Iris pigment epithelial cell (primary cell): ENCODE measurements at places on chromosomes 7 and 10.

DNA sequence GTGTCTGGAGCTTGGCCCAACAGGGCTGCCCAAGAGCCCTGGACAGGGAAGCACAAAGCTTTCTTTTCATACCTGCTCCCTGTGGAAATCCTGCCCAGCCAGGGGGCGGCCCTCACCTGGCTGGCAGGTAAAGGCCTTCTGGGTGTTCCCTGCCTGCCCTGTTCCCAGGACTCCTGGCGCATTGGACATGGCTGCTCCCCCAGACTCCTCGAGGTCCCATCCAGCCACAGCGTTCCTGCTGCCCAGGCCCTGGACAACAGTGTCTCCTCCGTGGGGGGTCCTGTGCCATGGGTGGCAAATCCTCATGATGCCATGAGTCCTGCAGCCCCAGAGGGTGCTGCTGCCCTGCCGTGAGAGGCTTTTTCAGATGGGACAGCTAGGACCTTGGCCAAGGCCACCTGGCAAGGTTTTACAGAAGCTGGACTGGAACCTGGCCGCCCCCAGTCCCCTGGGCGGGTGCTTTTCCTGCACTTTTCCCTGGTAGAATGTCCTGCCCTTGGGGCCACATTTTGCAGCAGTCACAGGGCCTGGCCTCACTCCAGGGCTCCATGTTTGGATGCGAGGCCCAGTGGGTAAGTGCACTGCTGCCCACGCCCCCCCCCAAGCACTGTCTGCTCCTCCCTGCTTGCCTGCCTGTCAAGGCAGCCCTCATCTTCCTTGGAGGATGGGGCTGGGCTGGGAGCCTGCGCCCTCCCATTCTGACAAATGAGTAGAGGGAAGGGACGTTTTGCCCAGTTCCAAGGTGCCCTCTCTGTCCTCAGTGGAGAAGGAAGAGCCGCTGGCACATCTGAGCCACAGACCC, 60.7 kb downstream of the LHPP start:
- no peak for DNase-seq

- DNase-seq = no peak
Measured at GRCh38 chr7:50155755-50156154, 62.7 kb upstream of the ZPBP start.

DNA sequence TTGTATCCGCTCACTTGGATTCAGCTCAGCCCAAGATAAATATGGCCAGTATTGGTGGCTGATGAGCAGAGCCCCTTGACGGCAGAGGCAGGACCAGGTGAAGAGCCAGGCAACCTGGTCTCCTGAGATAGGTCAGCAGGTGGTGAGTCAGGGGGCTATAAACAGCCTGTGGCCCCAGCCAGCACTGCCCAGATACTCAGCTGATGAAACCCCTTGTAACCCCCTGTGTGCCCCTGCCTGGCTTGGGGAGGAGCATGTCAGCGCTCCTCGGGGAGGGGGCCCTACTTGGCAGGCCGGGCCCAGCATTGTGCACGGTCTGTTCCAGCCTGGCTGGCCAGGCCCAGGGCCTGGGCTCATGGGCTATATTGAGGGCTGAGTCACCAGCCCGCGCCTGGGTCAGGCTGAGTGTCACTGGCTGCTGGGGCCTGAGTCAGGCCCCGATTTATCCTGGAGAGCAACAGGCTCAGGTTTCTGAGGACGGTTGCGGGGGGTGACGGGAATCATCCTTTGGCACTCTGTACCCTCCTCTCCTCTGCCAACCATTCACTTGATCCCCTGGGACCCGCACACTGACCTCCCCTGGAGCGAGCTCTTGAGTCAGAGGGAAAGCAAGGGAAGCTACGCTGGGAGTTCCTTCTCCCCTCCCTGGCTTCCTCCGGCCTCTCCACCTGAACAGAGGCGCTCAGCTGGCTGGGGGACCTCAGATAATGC, 2.8 kb upstream of the FLNC start:
- DNase-seq = peak; percentile 82

- DNase-seq = no peak
Measured at GRCh38 chr7:157610671-157611295, 274.0 kb downstream of the DNAJB6 start.

- DNase-seq = no peak
Measured at GRCh38 chr10:621513-621912, 68.0 kb downstream of the DIP2C start.

DNA sequence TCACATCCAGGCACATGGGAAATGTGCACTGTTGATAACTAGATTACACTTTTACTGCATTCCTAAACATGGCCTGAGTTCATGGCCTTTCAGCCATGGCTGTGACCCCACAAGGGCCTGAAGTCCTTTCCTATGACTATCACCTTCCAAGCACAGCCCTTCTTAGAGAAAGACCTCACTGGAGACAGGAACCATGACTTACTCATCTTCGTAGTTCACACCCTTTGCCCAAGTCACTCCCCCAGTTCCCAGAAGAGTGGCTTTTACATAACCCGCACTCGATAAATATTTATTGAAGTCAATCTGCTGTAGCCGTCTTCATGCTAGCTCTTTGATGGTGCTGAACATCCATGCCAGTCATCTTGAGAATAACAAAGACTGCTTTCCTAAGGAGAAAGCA, 632.5 kb upstream of the NRP1 start:
- no peak for DNase-seq

DNA sequence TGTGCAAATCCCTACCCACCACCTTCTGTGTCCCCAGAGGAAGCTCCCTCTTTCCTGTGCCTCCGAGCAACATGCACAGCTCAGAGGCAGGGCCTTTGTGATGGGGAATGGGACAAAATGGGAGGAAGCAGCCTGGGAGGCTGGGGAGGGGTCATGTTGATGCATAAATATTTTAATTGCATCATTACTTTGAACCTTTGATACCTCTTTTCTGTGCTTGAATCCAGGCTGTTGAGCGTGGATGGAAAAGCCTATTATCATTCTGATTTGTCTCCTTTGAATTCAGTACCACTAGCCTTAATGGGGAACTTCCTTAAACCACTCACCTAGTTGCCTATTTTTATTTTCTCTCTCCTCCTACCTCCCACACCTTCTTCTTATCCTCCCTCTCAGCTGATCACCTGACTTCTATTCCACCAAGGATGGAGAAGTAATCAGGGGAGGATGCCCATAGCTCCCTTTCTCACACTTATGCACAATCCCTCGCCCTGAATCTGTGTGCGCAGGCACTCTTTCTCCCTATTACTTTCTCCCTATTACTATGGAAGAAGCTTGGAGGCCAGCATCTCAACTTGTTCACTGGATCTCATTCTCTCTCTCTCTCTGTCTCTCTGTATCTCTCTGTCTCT, 78.5 kb downstream of the SEC61G start:
- DNase-seq = no peak

- no peak for DNase-seq
Measured at GRCh38 chr10:9229702-9230244, 1175.3 kb downstream of the GATA3 start.

DNA sequence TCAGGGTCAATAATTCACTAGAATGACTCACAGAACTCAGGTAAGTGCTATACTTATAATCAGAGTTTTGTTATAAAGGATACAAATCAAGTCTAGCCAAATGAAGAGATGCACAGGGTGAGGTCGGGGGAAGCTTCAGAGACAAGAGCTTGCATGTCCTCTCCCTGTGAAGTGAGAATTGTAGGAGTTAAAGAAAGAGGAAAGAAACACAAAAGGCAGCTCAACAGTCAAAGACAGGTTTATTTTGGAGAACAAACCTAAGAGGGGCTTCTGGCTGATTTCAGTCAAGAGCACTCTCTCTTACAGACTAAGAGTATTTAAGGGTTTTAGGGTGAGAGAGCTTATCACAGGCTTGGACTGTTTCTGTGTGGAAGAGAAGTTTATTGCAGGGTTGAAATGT, 600.5 kb upstream of the C7orf33 start:
- DNase-seq = no peak

GRCh38 chr10:1440897-1441296, 296.4 kb downstream of the ADARB2 start:
- no peak for DNase-seq

- DNase-seq = no peak
Measured at GRCh38 chr10:77581738-77582137, 55.9 kb downstream of the KCNMA1 start.

DNA sequence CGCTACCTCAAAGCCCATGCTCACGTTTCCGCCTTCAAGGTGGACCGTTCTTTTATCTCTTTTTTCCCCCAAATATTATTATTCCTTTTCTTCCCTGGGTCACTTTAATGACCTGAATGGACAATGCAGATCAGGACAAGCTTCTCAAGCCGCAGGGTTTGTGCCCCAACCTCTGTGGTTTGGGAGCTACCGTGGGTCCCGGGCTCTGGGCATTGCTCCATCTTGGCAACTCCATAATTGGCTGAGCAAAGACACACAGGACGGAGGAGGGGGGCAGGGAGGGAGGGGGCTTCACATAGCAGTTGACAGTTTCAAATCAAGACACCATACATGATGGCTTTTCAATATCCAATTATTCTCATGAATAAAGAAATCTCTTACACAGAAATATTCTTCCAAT, 308.1 kb upstream of the FZD8 start:
- DNase-seq = no peak

DNA sequence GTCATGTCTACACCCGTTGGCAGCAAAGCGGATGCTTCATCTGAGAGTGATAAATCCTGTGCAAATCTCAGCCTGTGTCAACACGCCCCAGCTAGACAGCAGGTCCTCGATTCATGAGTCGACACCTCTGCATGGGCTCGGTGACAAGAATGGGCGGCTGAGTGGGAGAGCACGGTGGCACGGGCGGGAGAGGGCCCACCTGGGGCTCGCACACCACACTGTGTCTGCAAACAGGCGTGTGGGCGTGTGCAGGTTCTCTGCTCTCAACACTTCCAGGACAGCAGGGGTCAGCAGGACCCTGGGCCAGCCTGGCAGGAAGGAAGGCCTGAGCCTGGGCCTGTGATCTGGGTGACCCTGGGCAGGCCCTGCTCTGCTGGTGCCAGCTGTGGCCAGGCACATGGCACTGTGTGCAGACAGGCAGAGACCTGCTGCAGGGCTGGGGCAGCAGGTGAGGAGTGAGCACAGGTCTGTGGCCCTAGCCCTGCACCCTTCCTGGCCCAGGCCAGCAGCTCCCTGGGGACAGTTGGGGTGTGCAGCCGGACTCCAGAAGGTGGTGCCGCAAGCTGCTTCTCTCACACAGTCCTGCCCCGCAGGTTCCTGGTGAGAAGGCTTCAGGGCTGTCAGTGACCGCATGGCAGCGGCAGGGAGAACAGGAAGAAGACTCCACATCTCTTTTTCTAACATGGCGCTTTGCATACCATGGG, 216.4 kb downstream of the ELFN1 start:
- DNase-seq = no peak

GRCh38 chr7:92976931-92977330, 140.6 kb upstream of the CDK6 start:
- no peak for DNase-seq

DNA sequence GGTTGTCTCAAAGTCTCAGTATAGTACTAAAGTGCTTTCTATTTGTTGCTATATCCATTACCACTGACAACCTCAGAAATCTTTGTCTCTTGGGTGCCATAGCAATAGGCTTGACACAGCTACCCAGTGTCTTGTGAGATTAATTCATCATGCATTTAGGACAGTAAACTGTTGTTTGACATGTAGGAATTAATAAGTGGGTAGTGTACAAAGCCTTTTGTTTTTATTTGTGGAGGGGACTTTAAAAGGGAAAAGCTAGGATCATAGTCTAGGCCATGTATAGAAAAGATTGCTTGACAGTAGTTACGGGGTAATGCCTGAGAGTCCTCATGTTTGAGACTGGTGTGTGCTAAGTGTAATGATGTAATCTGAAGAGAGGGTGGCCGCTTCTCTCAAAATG, 102.6 kb upstream of the AGR3 start:
- no peak for DNase-seq

DNA sequence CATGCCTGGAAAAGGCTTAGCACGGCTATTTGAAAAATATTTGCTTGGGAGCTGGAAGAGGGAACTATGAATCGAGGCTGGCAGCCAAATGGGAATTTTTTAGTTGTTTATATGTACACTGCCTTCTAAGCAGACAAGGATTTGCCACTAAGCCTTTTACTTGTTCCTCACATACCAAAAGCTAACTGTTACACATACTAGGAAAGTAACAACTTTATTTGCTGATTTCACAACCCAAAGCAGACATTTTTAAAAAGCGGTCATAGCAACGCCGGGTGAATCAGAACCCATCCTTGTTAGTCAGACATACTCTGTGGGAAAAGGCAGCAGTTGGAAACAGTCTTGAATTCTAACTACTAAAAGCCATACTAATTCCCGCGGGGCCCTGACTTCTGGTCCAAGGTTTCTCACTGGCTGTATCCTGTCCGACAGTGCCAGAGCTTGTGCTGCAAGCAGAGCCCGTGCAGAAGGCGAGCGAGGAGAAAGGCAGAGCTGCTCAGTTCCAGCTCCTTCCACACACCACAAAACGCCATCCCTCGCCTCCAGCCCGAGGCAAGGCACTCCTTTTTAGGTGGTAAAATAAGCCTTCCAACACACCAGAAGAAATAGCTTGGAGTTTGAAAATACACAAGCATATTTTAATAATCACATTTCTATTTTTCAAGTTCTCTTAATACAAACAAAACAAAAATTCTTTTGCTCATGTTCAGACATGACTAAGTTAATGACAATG, 89.2 kb downstream of the RNF216 start:
- DNase-seq = peak; percentile 98

DNA sequence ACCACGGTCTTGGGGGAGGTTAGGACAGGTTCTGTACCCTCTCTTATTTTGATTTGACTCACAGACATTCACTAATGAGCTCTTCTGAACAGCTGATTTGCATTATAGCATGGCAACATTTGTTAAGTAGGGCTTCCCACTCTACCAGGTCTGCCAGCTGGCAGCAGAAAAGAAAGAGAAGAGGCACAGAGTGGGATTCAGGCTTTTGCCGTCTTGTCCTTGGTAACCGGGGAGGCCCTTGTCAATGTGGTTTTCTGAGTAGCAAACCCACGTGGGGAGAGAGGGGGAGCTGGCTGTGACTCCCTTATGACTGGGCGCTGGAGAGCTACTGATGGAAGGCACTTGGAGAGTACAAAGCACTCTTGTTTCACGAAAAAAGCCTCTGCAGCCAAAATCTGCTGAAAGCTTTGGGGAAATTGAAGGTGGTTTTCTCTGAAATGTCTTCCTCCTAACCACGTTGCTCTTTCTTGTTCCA, 355.3 kb upstream of the GALNT17 start:
- no peak for DNase-seq

DNA sequence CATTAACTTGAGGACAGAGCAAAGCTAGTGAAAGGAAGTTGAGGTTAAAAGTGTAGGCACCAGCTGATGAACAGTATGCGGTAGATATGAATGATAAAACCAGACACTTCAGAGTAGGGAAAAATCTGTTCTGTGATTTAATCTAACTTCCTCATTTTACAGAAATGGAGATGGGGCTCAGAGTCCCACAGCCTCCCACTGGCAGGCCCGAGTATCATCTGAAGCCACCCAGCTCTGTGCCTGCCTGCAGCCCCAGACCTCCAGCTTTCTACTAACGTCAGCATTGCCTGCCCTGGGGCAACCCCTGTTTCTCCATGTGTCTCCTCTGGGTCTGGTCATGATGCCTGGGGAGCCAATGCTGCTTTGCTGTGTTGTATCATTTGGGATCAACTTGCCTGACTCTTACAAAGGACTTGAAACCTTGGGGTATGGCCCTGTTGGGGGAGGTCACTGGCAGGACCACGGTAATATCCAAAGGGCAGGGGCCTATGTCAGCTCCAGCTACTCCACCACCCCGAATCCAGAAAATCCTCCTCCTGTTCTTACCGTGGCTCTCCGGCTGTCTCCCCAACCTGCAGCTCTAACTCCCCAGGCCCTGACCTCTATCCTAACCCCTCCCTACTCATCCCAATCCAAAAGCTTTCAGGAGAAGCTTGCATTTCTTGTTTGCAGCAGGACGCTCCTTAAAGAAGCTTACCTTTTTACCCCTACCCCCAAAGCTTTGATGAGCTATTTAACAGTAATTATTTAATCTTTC, 56.2 kb upstream of the NPY start:
- no peak for DNase-seq
